NAMALWA (cell line): ENCODE measurements at places on chromosomes 6 and 20.

- peak; percentile 67 for DNase-seq
These were observed 14.4 kb upstream of the ADAM33 start for GRCh38 chr20:3696200-3696599.

GRCh38 chr6:142942805-142943227 lies 2.2 kb downstream of the HIVEP2 start:
- DNase-seq, result peak; percentile 82

GRCh38 chr6:38185752-38186151 lies 366.2 kb downstream of the ZFAND3 start:
- DNase-seq, result no peak

DNA sequence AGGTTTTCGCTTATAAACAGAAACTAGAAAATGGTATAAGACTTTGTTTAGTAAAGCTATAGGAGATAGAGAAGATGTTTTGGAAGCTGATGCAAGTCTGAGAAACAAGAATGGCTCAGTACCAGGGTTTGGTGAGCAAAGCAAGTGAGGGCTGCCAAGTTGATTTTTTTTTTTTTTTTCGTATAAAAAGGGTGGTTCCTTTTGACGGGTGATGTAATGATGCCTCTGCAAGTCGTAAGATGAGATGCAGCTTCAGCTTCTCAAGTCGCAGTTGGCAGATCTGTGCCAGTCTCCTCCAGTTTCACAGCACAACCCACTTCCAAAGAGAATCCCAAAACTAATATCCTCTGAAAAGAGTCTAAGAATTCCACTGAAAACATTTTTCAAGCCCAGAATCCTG lies 252.8 kb upstream of the CDH4 start:
- no peak for DNase-seq

DNA sequence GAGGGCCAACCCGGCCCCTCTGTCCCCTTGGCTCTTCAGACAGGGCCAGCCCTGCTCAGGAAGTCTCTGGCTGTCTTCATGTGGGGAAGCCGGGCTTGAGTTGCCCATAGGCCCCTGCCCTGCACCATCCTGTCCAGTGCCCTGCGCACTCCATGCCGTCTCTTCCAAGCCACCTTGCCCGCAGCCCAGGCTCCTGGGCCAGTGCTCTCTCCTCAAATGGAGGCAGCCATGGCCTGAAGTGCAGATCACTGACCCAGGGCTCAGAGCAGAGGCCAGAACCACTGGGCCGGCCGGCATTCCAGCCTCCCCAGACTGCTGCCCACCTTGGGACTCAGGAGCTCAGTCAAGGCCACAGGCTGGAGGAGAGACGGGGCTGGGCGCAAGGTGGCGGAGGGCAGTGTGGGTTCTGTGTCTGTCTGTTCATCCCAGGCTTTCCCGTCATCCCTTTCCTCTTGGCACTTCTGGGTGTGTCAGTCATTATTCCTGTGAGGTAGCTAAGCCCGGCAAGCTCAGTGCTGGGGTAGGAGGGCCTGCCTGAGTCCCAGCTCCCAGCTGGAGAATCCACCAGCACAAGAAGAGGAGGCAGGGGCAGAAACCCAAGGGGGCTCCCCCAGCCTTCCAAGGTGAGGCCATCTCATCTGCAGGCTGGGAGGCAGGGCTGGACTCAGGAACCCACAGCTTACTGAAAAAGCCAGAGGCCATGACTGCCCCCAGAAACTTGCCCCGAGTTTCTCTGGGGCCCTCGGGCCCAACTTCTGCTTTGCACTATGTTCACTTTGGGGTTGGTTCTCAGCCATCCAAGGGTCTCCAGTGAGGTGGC lies 22.4 kb downstream of the SDCBP2 start:
- DNase-seq, result no peak

DNA sequence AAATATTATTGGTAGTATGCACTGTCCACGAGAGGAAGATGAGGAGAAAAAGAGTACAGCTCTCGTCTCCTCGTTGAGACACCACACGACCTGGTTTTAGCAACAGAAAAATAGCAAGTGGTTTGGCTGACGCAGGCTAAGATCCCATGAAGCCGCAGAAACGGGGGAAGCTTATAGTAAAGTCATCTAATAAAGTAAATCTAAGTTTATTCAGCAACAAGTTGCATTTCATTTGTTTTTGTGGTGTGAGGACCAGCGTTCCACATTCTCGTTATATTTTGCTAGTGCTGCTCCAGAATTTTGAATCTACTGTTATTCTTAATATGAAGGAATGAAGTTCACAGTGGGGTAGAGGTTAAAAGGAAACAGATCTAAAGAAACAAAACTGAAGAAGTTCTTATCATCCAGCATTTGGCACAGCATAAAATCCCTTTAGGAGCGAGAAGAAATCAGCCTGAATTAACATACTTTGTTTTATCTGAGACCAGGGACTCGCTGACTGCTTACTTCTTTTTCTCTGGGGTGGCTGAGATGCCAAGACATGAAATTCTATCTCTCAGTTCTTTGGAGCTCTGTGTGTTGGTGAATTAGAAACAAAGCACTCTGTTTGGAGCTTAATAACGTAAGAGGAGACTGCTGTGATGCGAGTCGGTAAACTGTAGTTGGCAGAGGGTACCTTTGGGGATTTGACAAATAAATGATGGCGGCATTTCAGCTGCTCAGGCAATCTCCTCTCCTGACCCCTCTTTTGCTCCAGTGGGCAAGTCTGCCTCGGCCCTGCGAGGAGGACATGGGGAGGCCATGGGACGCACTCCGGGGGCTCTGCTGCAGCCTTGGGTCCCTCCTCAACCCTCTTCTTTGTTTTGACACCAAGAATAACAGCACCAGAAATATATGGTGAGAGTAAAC lies 24.9 kb upstream of the IRF4 start:
- no peak for DNase-seq

DNA sequence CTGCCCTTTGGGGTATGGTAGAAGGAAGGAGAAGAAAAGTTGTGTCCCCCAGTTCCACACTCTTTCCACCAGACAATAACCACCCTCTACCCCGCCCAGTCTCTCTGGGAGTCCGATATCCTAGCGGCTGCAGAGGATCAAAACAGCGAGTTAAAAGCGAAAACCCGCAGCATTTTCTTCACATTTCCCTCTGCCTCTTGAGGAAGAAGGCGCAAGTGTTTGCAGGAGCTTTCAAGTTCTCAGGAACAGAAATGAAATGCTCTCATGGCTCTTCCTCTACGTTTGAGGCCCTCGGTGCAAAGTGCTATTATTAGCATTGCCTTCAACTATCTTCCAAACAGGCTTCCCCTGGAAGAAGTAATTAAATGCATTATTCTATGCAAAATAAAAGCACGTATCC lies 52.2 kb upstream of the CCDC167 start:
- no peak for DNase-seq
